Activated CD4-positive, alpha-beta T cell treated with anti-CD3 and anti-CD28 coated beads for 36 hours (primary cell): ENCODE measurements at places on chromosomes 16 and 17. TPM values are rescaled to one million over a fixed set of nuclear protein-coding genes. Genes with fewer than 3 reads are reported as not detected.

DNA sequence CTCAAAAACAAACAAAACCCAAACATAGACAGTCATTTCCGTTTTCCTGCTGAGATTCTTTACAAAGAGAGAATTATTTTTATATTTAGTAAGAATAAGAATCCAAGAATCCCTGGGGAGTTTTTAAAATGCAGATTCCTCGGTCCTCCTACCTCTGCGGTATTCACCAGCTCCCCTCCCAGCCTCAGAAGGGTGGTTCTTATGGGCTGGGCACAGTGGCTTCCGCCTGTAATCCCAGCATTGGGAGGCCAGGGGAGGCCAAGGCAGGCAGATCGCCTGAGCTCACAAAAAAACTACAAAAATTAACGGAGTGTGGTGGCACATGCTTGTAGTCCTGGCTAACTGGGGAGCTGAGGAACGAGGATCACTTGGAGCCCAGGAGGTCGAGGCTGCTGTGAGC is 26.7 kb upstream of the USP7 start:
- no peak overlapping the region for H3K27ac ChIP-seq
- no peaks in the 10 kb centered on the region for H3K27me3 ChIP-seq
- H3K36me3 ChIP-seq: no peaks in the 10 kb centered on the region
- no peak overlapping the region for H3K4me3 ChIP-seq
- H3K4me1 ChIP-seq: peaks cover 3% of the 10 kb centered on the region

DNA sequence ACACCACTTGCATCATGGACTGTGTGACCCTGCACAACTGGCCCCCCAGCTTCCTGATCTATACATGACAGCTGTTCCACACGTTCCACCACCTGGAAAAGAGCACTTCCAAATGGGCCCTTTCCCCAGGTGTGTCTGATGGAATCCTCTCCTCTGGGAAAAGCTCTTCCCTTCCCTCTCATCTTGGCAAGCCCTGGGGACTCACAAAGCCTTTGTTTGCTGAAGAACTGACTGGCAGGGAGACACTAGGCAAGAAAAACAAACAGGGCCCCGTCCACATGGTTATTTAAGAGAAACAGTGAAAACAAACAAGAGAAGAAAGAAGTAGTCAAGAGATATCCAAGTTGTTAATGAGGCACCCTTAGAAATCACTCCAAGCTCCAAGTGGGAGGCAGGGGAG is 52.6 kb downstream of the C16orf95 start:
- DNase-seq: no peak
- no peak overlapping the region for H3K4me3 ChIP-seq
- no peaks in the 10 kb centered on the region for H3K4me1 ChIP-seq
- no peak overlapping the region for H3K27ac ChIP-seq
- H3K36me3 ChIP-seq: no peaks in the 10 kb centered on the region

DNA sequence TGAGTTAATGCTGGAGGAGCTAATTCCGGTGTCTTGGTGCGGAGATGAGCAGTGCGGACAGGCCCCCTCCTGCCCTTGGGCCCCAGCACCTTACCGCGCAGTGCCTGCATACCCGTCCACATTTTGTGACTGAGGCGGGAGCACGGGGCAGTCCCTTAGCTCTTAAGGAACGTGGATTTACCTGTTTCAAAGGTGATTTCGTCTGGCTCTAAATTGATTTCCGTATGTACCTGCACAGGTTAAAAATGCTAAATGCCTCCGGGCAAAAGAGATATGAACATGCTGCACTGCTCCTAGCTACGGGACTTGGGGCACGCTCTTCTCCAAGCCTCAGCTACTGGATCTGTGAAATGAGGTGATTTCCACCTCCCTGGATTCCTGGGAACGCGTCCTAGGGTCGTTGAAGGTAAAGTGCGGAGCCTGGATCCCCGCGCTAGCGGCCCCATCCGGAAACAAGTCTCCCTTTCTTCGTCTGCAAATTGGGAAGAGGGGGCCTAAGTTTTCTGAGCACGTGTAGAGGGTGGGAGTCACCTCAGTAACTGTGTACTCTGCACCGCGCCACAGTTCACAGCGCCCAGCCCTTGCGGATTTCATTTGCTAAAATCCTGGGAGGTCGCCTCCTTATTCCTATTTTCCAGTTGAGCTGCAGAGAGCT is 669 bp upstream of the CRISPLD2 start:
- no peaks in the 10 kb centered on the region for H3K36me3 ChIP-seq
- no peak overlapping the region for H3K27ac ChIP-seq
- no peak for DNase-seq
- no peak overlapping the region for H3K4me3 ChIP-seq
- peaks cover 9% of the 10 kb centered on the region for H3K27me3 ChIP-seq
- H3K4me1 ChIP-seq: peaks cover 8% of the 10 kb centered on the region

- no peak overlapping the region for H3K4me3 ChIP-seq
- H3K27ac ChIP-seq: no peak overlapping the region
- no peak for DNase-seq
- H3K36me3 ChIP-seq: no peaks in the 10 kb centered on the region
These were observed 34.0 kb downstream of the RAB11FIP4 start for GRCh38 chr17:31425282-31426040.

DNA sequence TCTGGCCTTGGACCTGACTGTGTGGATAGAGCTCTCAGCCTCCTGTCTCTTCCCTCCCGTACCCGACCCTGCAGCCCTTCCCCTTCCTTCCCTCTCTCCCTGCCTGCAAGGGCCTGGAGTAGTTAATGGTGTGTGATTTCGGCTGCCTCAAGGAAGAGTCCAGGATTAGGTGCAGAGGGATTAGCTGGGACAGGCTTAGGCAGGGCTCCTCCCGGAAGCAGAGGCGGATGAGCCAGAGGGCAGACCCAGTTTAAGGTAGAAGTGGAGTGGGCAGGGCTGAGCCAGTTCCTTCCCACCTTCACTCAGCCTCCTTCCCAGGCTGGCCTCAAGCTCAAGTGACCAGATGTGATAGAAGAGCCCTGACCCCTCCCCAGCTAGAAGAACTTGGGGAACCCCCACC is 16.8 kb downstream of the GUCY2D start:
- H3K36me3 ChIP-seq: no peaks in the 10 kb centered on the region
- H3K4me3 ChIP-seq: no peak overlapping the region
- peaks cover 4% of the 10 kb centered on the region for H3K27me3 ChIP-seq
- H3K4me1 ChIP-seq: peaks cover 5% of the 10 kb centered on the region

- no peaks in the 10 kb centered on the region for H3K36me3 ChIP-seq
- no peak overlapping the region for H3K4me3 ChIP-seq
These were observed 386.3 kb downstream of the CDH13 start for GRCh38 chr16:83013071-83013470.

DNA sequence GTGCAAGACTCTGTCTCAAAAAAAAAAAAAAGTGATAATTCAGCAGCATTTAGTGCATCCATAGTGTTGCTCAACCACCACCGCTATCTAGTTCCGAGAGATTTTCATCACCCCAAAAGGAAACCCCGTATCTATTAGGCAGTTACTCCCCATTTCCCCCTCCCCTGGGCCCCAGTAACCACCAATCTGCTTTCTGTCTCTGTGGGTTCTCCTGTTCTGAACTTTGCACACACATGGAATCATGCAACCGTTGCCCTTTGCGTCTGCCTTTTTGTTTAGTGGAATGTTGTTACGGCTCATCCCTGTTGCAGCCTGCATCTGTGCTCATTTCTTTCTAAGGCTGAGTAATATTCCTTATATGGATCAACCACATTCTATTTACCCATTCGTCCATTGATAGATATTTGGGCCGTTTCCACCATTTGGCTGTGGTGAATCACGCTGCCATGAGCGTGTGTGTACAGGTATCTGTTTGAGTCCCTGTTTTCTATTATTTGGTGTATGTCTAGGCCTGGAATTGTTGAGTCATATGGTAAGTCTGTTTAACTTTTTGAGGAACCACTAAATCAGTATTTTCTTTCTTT is 8.7 kb upstream of the SYNGR2 start:
- H3K4me1 ChIP-seq: peaks cover 10% of the 10 kb centered on the region
- H3K36me3 ChIP-seq: no peaks in the 10 kb centered on the region

GRCh38 chr17:1861391-1862010 is 31.7 kb downstream of the RPA1 start:
- no peak overlapping the region for H3K27ac ChIP-seq
- no peak overlapping the region for H3K4me3 ChIP-seq
- peaks cover 17% of the 10 kb centered on the region for H3K36me3 ChIP-seq
- H3K4me1 ChIP-seq: peaks cover 4% of the 10 kb centered on the region

GRCh38 chr16:89187032-89187769 is 13.1 kb downstream of the SLC22A31 start:
- H3K36me3 ChIP-seq: no peaks in the 10 kb centered on the region
- no peaks in the 10 kb centered on the region for H3K4me1 ChIP-seq

GRCh38 chr17:63741143-63741407 is 524 bp downstream of the STRADA start:
- H3K27me3 ChIP-seq: no peaks in the 10 kb centered on the region
- H3K36me3 ChIP-seq: peaks cover 11% of the 10 kb centered on the region
- no peak for DNase-seq
- peaks cover 29% of the 10 kb centered on the region for H3K4me1 ChIP-seq
- H3K27ac ChIP-seq: peak overlapping the region; percentile 95

MPP3 gene
- 0.37 TPM for total RNA-seq

DNA sequence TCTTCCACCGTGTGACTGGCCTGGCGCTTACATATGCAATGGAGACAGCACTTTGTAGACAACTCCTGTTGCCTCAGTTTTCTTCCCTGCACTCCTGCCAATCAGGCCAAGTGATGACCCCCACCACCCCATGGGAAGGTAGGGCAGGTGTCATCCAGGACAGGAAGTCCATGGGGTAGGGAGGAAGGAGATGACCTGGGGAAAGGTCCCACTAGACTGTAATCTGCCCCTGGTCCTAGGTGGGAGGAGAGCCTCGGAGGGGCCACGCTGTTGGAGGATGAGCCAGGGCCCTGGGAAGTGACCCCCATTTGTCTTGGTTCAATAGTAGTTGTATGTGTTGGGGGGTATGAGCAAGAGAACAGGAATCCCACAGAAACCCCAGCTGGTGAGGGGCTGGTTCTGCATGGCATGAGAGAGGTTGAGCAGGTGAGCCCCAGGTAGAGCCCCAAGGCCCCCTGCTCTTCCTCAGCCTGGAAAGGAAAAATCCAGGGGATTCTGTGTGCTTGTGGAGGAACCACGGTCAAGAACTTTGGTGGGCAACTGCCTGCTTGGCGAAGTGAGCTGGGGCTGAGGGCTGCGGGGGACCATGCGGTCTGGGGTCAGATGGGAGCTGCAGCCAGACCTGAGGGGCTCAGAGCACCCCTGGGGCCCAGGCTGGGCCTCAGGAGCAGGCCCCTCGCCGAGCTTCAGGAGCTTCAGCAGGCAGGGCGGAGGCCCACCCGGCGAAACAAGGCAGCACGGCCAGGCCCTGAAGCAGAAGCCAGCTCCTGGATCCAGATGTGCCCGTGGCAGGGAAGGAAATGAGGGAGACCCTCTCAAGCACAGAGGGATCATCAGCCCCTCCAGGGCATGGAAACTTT is 50.7 kb downstream of the NT5M start:
- no peaks in the 10 kb centered on the region for H3K4me1 ChIP-seq
- H3K27me3 ChIP-seq: no peaks in the 10 kb centered on the region
- no peaks in the 10 kb centered on the region for H3K36me3 ChIP-seq
- H3K4me3 ChIP-seq: no peak overlapping the region

GRCh38 chr17:1909985-1910384 is 80.2 kb downstream of the RPA1 start:
- H3K4me3 ChIP-seq: no peak overlapping the region
- H3K27me3 ChIP-seq: peaks cover 51% of the 10 kb centered on the region
- H3K4me1 ChIP-seq: peaks cover 2% of the 10 kb centered on the region
- no peaks in the 10 kb centered on the region for H3K36me3 ChIP-seq
- DNase-seq: no peak

MEIOC gene
- 0.53 TPM for total RNA-seq

DNA sequence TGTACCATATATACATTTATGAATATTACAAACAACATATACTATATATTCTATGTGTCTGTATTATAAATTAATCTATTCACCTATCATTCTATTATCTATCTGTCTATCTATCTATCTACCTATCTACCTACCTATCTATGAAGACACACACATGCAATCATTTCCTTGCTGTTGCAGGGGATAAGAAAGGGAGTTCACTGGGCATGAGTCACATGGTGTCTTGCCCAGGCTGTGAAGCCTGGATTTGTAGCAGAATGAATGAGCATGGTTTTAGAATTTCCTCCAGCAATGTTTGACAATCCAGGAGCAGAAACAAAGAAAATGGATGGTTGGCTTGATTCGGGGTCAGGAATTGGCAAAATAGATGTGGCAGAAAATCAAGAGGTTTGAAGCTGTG is 23.2 kb upstream of the FAM20A start:
- no peaks in the 10 kb centered on the region for H3K4me1 ChIP-seq
- no peak for DNase-seq
- no peaks in the 10 kb centered on the region for H3K36me3 ChIP-seq
- H3K27ac ChIP-seq: no peak overlapping the region

RHBDL3 gene
- 0.09 TPM for total RNA-seq

ETV4 gene
- total RNA-seq: 2.9 TPM

- peaks cover 4% of the 10 kb centered on the region for H3K27me3 ChIP-seq
- peak overlapping the region; percentile 95 for H3K27ac ChIP-seq
- H3K4me3 ChIP-seq: peak overlapping the region; percentile 46
- H3K36me3 ChIP-seq: peaks cover 33% of the 10 kb centered on the region
- H3K4me1 ChIP-seq: peaks cover 69% of the 10 kb centered on the region
These were observed 9.1 kb downstream of the RMI2 start for GRCh38 chr16:11354407-11354732.

PDILT gene
- total RNA-seq: not detected

- no peak overlapping the region for H3K27ac ChIP-seq
- DNase-seq: no peak
- no peak overlapping the region for H3K4me3 ChIP-seq
These were observed 31.8 kb upstream of the RASD1 start for GRCh38 chr17:17527956-17528500.

GRCh38 chr17:17721140-17721668 is 39.9 kb downstream of the RAI1 start:
- DNase-seq: no peak
- no peak overlapping the region for H3K27ac ChIP-seq
- H3K27me3 ChIP-seq: peaks cover 24% of the 10 kb centered on the region
- no peak overlapping the region for H3K4me3 ChIP-seq
- H3K36me3 ChIP-seq: peaks cover 2% of the 10 kb centered on the region

GRCh38 chr17:17446666-17447155 is 30.1 kb upstream of the MED9 start:
- no peak for DNase-seq
- H3K36me3 ChIP-seq: no peaks in the 10 kb centered on the region
- no peaks in the 10 kb centered on the region for H3K4me1 ChIP-seq
- no peak overlapping the region for H3K4me3 ChIP-seq
- H3K27ac ChIP-seq: no peak overlapping the region

DNA sequence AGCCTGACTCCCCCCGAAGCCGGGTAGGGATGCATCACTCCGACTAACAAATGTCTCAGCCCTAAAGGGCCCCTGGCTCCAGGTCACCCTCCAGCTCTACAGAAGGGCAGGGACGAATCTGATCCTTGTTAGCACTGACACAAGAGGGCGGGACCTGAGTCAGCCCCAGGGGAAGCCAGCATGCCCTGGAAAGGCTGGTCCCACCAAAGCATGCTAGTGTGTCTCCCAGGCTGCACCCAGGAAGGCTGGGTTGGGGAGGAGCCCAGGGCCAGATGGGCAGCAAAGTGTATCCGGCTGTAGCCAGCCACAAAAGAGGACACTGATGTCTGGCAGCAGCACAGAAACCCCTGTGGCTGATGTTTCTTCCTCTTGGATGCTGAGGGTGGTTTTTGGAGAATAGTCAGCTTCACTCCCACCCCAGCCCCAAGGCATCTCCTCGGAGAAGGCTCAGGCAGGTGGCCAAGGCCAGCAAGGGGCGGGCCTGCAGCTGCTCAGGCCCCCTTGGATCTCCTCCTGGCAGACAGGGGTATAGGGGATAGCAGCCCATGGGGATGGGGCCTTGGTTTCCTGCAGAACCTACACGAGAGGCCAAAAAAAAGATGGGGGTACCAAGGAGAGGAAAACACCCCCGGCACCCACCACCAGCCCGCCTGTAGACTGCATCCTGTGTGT is 11.0 kb downstream of the NATD1 start:
- peaks cover 3% of the 10 kb centered on the region for H3K4me1 ChIP-seq
- H3K4me3 ChIP-seq: no peak overlapping the region
- no peak overlapping the region for H3K27ac ChIP-seq
- no peaks in the 10 kb centered on the region for H3K27me3 ChIP-seq
